Thymus (tissue), 14 donors: ENCODE measurements at places on chromosomes 2 and 18. TPM values are rescaled to one million over a fixed set of nuclear protein-coding genes. Genes with fewer than 3 reads are reported as not detected.

DNA sequence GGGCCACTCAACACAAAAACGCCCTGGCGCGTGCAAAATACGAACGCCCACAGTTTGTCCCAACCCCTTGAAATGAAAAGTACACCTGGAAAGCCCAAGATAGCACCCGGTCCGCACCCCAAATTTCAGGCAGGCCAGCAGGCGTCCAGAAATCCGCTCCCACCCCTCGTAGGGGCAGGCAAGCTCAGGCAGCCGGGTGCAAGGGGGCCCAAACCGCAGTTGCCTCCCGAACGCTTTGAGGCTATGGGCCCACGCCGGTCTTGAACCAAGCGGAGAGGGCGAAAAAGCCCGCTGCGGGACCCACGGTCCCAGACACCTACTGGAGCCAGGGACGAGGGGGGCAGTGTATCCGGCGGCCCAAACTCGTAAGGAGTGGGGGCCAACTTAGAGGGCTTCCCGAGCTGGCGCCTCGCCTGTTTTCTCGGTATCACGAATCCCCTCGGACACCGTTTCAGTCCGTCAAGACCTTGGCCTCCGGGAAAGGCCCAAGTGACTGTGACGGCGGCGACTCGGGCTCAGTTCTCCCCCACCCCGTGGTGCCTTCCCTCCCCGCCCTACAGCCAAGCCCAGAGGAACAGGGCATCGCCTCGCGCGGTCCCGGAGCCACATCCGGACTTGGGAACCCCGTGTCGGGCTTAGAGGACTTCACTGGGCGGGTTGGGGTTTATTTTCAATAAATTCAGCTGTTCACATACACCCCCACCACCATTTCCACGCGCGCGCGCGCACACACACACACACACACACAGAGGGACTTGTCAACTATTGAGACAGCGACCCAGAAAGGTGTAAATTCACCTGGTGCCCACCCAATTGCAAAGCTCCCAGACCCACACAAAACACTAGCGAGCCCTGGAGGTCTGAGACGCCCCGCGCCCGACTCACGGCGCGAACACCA, 6.2 kb upstream of the SATB2 start:
- no peak overlapping the region for H3K27ac ChIP-seq
- DNase-seq = no peak
- peaks cover 20% of the 10 kb centered on the region for H3K4me1 ChIP-seq
- no peaks in the 10 kb centered on the region for H3K36me3 ChIP-seq
- no peak overlapping the region for H3K4me3 ChIP-seq
- peaks cover 82% of the 10 kb centered on the region for H3K27me3 ChIP-seq

DNA sequence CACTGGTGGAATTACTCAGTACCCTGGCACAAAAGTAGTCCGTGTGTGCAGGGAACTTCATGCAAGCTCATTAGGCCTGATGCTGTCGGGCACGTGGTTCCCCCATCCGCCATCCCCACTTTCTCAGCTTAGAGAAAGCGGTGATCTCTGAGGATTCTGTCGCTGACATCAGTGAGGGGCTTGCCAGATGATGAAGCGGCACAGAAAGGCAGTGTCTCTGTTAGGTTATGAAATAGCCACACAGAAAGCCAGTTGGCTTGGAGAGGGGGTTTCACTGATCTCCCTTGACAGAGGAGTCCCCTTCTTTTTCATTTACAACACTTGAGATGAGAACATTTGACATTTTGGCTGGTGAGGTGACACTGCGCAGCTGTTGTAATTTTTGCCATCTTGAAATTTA, 179.7 kb downstream of the FAM210A start:
- no peak overlapping the region for H3K27ac ChIP-seq
- H3K36me3 ChIP-seq = peaks cover 65% of the 10 kb centered on the region
- no peaks in the 10 kb centered on the region for H3K27me3 ChIP-seq
- H3K4me1 ChIP-seq = peaks cover 2% of the 10 kb centered on the region

- H3K4me3 ChIP-seq = peak overlapping the region; percentile 84
- H3K4me1 ChIP-seq = peaks cover 48% of the 10 kb centered on the region
- no peaks in the 10 kb centered on the region for H3K27me3 ChIP-seq
- DNase-seq = peak; percentile 75
Measured at GRCh38 chr2:96760986-96761832, 507 bp downstream of the CNNM4 start.

DNA sequence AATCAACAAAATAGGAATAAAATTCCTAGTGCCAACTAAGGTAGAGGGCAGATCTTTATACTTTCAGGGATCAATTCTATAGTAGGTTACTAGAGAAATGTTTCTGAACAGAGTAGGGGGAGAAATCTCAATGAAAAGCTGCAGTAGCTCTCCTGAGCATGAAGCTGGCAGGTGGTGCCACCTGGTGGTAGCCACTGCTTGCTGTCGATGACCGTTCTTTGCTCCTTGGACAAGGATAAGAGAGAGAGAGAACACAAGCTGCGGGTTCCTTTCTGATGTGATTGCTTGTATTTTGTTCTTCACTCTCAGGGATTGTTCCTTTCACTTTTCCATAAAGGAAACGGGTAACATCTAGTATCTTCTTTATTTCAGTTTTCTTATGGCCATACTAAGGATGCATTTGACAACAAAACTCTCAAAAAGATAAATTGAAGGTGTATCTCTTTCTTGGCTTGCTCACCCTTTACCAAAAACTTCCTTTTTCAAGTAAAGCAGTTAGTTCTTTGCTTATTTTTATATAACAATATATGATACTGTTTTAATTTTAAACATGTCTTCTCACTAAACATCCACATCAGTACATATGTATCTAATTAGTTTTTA, 18.6 kb upstream of the MRPL19 start:
- H3K27ac ChIP-seq = no peak overlapping the region
- H3K4me1 ChIP-seq = no peaks in the 10 kb centered on the region
- DNase-seq = peak; percentile 34
- H3K4me3 ChIP-seq = no peak overlapping the region

GRCh38 chr18:56393870-56394269, 244.5 kb downstream of the TXNL1 start:
- no peak overlapping the region for H3K4me3 ChIP-seq
- DNase-seq = no peak
- no peaks in the 10 kb centered on the region for H3K36me3 ChIP-seq
- no peaks in the 10 kb centered on the region for H3K27me3 ChIP-seq
- H3K4me1 ChIP-seq = no peaks in the 10 kb centered on the region
- H3K27ac ChIP-seq = no peak overlapping the region

- peaks cover 51% of the 10 kb centered on the region for H3K27me3 ChIP-seq
- H3K4me3 ChIP-seq = no peak overlapping the region
- DNase-seq = no peak
- no peaks in the 10 kb centered on the region for H3K36me3 ChIP-seq
- H3K27ac ChIP-seq = no peak overlapping the region
- H3K4me1 ChIP-seq = no peaks in the 10 kb centered on the region
Measured at GRCh38 chr18:34223164-34223892, 1.4 kb downstream of the NOL4 start.

DNA sequence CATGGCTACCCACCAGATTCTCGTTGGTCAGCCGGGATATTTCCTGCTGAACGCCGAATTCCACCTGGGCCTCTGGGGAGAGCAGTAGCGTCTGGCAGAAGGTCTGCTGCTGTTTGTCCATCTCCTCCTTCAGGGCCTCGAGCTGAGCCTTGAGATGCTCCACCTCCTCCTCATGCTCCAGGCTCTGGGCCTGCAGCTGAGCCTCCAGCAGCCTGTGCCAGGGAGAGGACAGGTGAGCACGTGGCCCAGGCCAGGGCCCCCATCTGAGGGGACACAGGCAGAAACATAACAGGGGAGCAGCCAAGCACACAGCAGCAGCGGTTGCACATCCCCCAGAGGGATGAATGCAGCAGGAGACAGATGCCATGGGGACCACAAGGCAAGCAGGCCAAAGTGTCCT, 40.1 kb upstream of the ACAA2 start:
- no peak overlapping the region for H3K27ac ChIP-seq
- no peak for DNase-seq
- H3K4me3 ChIP-seq = no peak overlapping the region
- H3K27me3 ChIP-seq = peaks cover 5% of the 10 kb centered on the region
- no peaks in the 10 kb centered on the region for H3K36me3 ChIP-seq

- H3K27ac ChIP-seq = no peak overlapping the region
- H3K36me3 ChIP-seq = peaks cover 15% of the 10 kb centered on the region
- peak; percentile 56 for DNase-seq
- H3K27me3 ChIP-seq = no peaks in the 10 kb centered on the region
- H3K4me3 ChIP-seq = no peak overlapping the region
- H3K4me1 ChIP-seq = peaks cover 4% of the 10 kb centered on the region
Measured at GRCh38 chr2:43537137-43537536, 58.7 kb downstream of the THADA start.

- no peaks in the 10 kb centered on the region for H3K36me3 ChIP-seq
- H3K4me1 ChIP-seq = peaks cover 23% of the 10 kb centered on the region
- DNase-seq = no peak
- H3K27ac ChIP-seq = peak overlapping the region; percentile 99
- no peaks in the 10 kb centered on the region for H3K27me3 ChIP-seq
- H3K4me3 ChIP-seq = no peak overlapping the region
Measured at GRCh38 chr2:98768384-98769113, 37.6 kb upstream of the MGAT4A start.

- H3K4me3 ChIP-seq = peak overlapping the region; percentile 56
- H3K4me1 ChIP-seq = peaks cover 13% of the 10 kb centered on the region
- no peaks in the 10 kb centered on the region for H3K27me3 ChIP-seq
- DNase-seq = peak; percentile 30
- H3K36me3 ChIP-seq = peaks cover 4% of the 10 kb centered on the region
- peak overlapping the region; percentile 94 for H3K27ac ChIP-seq
Measured at GRCh38 chr18:80033181-80034067, 810 bp upstream of the RBFA start.

GRCh38 chr2:98926601-98927000, 9.4 kb downstream of the CRACDL start:
- no peak for DNase-seq
- H3K27me3 ChIP-seq = no peaks in the 10 kb centered on the region
- H3K36me3 ChIP-seq = no peaks in the 10 kb centered on the region
- H3K4me1 ChIP-seq = no peaks in the 10 kb centered on the region
- no peak overlapping the region for H3K4me3 ChIP-seq

DNA sequence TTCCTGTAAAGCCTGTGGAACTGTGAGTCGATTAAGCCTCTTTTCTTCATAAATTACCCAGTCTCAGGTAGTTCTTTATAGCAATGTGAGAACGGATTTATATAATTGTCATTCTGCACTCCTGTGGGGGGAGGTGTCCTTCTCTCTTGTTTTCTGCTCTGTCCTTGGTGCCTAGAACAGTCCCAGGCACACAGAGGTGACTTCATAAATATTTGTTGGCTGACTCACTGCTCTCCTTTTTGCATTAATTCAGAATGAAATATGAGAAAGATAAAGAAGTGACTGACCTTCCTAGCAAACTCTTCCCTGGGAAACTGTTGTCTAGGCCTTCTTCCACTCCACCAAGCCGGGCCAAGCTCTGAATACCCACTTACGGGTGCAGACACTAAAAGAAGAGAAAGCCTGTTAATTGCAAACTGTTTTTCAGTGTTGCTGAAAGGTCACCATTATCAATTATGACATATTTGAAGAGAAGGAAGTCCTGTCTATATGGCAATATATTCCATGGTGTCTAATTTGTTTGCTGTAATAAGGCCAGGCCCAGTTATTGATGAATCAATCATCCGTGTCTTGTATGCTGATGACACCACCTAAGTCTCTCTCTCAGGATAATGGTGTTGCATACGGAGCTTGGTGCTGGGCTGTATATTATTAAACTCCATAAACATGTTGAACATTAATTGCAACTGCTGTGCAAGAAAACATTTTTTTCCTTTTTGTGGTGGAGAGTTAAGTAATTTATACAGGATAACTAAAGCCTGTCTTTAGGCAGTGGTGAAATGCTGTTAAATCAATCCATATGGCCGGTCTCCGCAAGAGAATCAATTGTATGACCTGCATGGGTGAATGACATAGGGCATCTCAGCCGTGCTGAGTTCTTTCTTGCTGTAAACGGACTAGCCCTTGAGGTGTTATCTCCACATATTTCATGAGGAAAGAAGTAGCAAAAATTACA, 567.5 kb downstream of the SLC4A3 start:
- no peaks in the 10 kb centered on the region for H3K4me1 ChIP-seq
- no peak overlapping the region for H3K4me3 ChIP-seq
- H3K27me3 ChIP-seq = no peaks in the 10 kb centered on the region
- no peak overlapping the region for H3K27ac ChIP-seq

DNA sequence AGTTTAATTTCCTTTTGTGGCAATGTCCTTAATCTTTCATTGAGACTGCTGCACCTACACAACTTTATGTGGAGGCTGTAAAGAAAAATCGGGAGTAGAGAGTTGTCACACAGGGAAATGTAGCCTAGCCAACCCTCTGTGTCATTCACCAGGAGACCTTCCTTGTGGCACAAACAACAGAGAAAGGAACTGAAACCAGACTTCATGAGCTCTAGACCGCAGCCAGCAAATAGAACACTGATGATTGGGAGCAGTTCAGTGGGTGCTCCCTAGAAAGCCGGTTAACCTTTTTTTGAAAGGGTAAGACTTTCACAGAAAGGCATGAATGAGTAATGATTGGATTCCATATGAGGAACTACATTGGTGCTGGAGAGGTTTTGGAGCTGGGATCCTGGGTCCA, 1752.4 kb upstream of the CELF4 start:
- no peaks in the 10 kb centered on the region for H3K36me3 ChIP-seq
- no peak overlapping the region for H3K4me3 ChIP-seq
- DNase-seq = no peak
- H3K4me1 ChIP-seq = no peaks in the 10 kb centered on the region
- no peak overlapping the region for H3K27ac ChIP-seq

GRCh38 chr2:170830166-170830565, 13.5 kb downstream of the GAD1 start:
- H3K27ac ChIP-seq = no peak overlapping the region
- DNase-seq = no peak
- H3K36me3 ChIP-seq = no peaks in the 10 kb centered on the region
- H3K27me3 ChIP-seq = peaks cover 28% of the 10 kb centered on the region
- H3K4me3 ChIP-seq = no peak overlapping the region

GRCh38 chr2:191664823-191665677, 12.9 kb upstream of the NABP1 start:
- H3K4me3 ChIP-seq = no peak overlapping the region
- H3K27me3 ChIP-seq = no peaks in the 10 kb centered on the region
- H3K4me1 ChIP-seq = peaks cover 5% of the 10 kb centered on the region
- H3K27ac ChIP-seq = no peak overlapping the region
- no peaks in the 10 kb centered on the region for H3K36me3 ChIP-seq

DNA sequence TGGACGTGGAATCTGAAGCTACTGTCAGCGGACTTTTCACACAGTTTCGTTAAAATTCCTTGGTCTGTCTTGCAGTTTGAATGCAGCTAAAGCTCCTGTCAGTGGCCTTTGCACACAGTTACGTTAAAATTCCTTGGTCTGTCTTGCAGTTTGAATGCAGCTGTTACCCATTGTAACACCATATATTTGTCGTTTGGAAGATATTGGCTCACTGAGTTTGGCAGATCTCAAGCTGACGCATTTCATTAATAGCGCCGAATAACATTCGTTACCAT, 1.0 kb downstream of the LIMS1 start:
- H3K27ac ChIP-seq = no peak overlapping the region
- H3K4me3 ChIP-seq = peak overlapping the region; percentile 86
- H3K27me3 ChIP-seq = no peaks in the 10 kb centered on the region
- no peak for DNase-seq
- H3K4me1 ChIP-seq = no peaks in the 10 kb centered on the region
- no peaks in the 10 kb centered on the region for H3K36me3 ChIP-seq

GRCh38 chr2:141207036-141207385, 923.8 kb downstream of the LRP1B start:
- DNase-seq = no peak
- H3K27me3 ChIP-seq = no peaks in the 10 kb centered on the region
- H3K27ac ChIP-seq = no peak overlapping the region

The NYAP2 gene
- total RNA-seq = 0.05 TPM

The MC2R gene
- total RNA-seq = 0.05 TPM

The FAM228A gene
- 0.66 TPM for total RNA-seq

The RBM43 gene
- total RNA-seq = 4.7 TPM

The KCNK3 gene
- 0.05 TPM for total RNA-seq
